ENCODE measurements at places on chromosomes 11 and 22.

DNA sequence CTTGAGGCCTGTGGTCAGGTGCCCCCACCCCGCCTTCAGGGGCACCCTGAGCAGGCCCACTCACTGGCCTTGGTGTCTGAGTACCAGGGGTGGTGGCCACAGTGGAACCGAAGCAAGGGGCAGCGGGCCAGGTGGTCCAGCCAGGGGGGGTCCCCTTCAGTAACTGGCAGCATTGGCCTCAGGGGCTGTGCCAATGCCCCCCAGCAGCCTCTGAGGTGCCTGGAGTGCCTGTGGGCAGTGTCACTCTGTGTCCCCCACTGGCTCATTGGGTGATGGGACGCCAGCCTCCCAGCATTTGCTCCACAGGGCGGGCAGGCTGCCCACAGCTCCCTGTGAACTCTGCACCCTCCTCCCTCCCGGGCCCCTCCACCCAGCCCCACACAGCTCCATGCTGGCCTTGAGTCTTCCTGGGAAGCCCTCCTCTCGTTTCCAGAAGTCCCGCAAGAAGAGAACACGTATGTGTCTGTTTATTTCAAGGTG, 29.5 kb upstream of the CARS1 start:
- DNase-seq: no peak

DNA sequence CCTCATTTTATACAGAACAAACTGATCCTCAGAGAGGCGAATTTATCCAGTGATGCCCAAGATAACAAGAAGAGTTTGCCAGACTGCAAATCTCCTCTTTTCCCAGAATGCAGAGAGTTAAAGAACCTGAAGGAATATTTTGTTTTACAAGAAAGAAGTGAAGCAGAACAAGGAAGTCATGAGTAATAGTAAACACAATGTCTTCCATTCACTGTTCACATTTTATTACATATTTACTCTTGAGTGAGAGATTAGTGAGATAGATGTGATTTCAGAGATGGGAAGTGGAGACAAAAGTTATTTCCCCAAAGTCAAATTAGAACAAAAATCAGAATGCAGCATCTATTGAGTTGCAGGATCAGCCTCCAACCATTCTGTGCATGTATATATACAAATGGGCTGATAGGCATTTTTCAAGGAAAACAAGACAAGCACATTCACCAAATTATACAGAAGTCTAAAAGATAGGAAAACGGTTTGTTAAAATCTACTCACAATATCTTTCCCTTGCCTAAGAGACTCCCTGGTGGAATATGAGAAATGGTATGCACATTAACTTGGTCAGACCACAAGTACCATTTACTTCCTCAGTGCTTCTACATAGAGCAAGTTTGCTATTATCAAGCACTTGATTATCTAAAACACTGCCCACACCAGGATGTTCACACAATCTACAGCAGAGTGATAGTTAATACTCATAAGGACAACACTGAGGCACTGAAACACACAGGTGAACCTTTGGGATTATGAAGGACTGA, 12.0 kb downstream of the GUCY1A2 start:
- DNase-seq: no peak

DNA sequence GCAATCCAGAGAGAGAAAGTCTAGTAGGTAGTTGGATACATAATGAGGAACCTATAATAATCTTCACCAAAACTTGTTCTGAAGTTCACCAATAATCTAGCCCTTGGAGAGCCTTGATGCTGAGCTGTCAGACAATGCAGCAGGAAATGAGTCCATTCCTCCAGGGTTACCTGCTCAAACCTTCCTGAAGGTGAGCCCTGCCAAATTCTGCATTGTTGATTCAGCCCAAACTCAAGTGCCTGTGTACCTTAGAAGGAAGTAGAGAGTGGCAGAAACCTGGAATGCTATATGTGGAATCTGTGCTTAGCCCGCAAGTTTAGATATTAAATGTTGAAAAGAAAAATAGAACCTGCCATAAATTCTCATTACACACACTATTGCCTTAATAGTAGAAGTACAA, 77.4 kb upstream of the SPON1 start:
- no peak for DNase-seq

DNA sequence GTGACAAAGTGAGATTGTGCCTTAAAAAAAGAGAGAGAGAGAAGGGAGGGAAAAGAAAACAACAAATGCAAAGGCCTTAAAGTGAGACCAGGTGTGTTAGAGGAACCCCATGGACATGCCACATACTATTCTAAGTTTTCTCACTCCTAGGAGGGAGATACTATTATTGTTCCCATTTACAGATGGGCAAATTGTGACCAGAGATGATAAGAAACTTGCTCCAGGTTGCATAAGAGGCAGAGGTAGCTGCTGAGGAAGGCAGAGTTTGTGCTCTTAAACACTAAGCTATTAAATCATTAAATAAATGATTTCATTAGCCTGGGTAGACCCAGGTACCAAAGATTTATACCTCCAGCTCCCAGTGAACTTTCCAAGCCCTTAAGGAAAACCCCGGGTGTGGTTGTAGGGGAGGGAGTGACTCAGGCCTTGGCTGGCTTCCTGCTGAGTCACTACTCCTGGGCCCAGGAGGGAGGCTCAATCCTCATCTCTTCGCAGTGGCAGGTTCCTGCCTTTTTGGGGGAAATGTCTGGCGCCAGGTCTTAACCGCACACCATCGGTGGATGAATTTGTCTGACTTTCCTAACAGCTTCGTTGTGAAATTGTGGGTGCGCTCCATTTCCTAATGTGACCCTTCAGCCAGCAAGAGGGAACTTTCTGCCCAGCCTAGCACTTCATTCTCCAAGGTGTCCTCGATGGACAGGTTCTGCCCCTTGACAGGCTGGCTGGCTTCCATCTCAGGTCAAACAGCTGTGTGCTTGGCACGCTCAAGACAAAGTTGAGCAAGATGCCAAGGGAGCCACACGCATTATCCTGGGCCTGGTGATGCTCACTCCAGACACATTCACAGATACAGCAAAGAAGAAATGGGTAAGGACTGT, 33.4 kb upstream of the PTPRJ start:
- DNase-seq: no peak

GRCh38 chr11:17428261-17428660, 39.8 kb upstream of the KCNJ11 start:
- DNase-seq: no peak

- no peak for DNase-seq
Observed at GRCh38 chr11:109039611-109040010, 374.7 kb downstream of the DDX10 start.

DNA sequence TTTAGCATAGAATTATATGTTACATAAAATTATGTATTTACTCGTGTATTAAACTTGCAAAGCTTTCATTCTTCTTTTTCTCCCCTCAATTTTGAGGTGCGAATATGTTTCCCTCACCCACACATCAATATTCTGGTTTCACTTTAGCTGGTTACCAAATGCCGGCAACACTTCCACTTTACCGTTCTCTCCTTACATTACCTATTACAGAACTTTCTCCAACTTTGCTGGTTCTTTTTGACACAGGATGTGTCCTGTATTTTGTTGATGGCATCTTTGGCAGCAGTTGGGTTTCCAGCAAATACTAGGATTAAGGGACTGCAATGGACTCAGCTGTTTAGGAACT, 84.9 kb downstream of the PRR5L start:
- no peak for DNase-seq

GRCh38 chr22:38304526-38304925, 12.7 kb downstream of the CSNK1E start:
- DNase-seq: no peak

DNA sequence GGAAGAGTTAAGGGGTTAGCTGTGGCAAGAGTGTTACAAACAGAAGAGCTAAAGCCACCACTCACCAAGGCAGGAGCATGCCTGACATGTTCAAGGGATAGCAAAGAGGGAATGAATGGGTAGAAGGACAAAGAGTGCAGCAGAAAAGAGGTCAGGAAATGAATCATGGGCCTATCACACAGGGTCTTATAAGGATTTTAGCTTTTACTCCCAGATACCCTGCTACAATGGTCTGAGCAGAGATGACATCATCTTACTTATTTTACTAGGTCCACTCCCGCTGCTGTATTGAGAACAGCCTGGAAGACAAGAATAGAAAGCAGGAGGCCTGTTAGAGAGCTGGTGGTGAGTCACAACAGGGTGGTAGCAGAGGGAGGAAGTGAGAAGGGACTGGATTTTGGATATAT, 9.8 kb downstream of the TRAF6 start:
- no peak for DNase-seq

- no peak for DNase-seq
Observed at GRCh38 chr11:2772544-2773031, 72.8 kb upstream of the KCNQ1OT1 start.

- no peak for DNase-seq
Observed at GRCh38 chr11:86919557-86920210, 35.5 kb downstream of the FZD4 start.

All from KG1 (cell line).